ENCODE measurements at places on chromosomes 6 and 20.

DNA sequence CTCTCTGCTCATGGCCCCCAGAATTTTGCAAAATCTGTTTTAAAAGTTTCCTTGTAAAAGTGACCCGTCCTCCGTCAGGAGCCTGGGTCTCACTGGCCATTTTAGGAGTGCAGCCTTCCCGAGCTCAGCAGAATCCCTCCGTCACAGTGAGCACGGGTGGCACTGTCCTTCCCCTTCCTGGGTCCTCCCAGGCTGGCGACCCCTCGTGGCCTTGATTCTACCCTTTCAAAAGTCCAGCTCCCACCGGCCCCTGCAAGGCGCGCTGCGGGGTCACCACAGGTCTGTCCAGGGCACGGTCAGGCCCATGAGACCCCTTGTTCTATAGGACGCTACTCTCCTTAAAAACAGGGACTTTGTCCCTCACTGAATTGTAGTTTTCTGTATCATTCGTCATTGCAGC is 112.7 kb downstream of the PSMB1 start:
- no peak for DNase-seq

DNA sequence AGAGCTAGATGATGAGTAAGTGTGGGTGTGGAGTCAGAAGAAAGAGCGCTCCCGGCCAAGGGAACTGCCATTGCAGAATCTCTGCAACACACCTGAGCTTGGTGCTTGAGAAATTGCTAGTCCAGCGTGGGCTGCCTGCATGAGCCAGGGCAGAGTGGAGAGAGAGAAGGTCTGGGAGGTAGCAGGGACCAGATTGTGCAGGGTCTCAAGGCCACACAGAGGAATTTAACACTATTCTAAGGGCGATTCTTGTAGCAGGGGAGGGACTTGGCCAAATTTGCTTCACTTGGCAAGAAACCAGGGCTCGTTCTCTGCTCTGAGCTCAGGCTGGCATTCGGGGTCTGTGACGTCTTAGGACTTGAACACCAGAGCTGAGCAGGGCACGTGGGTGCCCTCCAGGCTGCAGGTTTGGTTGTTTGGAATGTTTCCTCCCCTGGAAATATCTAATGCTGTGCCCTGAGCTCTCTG is 53.5 kb downstream of the BCAS4 start:
- DNase-seq: no peak

DNA sequence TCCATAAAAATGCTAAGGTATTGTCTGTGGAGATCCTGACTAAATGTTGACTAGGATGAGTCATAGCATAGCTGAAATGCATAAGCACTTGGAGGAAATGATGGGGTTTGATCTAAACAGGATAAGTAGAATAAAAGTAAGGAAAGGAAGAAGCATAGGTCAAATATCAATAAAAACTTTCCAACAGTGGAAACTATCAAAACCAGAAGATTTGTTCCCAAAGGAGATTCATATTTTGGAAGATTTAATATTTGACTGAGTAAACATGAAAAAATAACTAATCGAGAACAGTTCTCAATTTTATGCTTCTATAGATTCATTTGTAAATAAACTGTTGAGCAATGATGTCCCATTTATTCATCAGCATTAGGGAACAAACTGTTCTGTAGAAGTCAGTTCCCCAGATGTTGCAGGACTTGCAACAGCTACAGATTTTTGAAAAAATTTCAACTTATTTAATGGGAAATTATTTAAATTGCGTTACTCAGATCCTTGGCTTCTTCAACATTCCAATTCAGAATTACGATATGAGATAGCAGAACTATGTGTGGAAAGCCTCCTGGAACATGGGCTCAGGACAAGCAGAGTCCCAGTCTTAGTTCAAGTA is 133.7 kb upstream of the TBX18 start:
- DNase-seq: no peak

DNA sequence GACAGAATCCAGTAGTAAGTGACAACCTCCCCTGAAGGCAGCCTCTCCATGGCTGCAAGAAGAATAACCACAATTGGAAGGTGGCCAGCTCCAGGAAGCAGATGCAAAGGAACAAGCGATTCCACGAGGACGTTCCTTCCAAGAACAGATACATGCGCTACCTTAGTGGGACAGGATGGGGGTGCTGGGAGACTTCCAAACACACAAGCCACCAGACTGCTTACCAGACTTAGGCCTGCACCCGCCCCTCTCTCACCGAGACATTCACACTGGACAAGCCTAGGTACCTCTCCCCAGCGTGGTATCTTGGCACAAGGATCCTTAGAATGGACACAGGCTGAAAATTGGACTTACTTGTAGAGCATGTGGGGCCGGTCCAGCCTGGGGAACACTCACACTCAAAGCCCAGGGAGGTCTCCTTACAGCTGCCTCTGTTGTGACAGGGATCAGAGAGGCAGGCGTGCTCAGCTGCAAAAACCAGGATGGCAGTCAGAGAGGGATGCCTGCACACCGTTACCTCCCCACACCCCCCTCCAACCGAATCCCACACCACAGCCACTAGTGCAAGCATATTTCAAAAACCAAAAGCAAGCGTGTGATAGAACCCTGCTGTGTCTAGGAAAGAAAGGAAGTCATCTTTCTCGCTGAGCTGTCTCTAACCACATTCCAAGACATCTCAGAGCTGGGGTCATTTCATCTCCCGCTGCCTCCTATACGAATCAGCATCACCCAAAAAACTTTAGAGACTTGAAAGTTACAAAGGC is 22.4 kb downstream of the JAG1 start:
- DNase-seq: no peak

GRCh38 chr6:132446141-132446854 is 45.0 kb upstream of the MOXD1 start:
- no peak for DNase-seq

- no peak for DNase-seq
Measured at GRCh38 chr6:96899019-96899418, 1.3 kb upstream of the NDUFAF4 start.

DNA sequence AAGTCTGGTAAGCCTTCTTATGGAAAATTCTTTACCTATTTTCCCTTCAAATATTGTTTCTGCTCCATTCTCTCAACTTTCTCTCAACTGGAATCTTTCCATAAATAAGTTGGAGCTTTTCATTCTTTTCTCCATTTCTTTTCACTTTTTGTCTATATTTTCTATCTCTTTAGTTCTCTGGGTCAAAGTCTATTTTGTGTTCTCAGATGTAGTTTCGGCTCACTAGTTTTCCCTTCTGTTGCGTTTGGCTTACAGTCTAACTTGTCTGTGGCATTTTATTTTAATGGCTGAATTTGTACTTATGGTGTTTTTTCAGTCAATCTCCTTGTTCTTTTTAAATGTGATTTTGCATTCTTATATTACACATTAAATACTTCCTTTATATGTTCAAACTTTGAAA is 14.1 kb upstream of the SLC22A2 start:
- no peak for DNase-seq

DNA sequence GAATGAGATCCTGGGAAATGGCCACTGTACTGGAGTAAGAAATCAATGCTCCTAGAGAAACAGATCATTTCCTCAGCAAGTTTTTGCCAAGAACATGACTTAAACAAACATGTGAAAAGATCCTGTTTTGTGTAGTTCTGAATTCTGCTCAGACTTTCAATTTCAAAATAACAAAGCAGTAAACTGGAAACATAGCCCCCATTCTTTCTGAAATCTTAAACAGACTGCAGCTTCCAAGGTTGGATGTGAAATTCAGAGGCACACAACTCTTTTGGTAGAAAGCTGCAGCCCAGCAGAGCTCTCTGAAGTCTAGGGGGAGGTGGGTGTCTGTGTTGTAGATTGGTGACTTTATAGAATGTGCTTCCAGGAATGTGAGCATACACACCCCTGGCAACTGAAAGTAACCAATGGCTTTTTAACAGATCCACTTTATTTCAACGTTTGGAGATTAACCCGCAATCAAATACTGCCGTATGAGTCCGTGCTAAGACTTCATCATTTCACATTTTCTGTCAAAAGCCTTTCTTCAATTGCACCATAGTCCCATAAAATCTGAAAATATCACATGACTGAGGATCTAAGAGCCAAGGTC is 86.4 kb downstream of the ATXN1 start:
- DNase-seq: no peak

DNA sequence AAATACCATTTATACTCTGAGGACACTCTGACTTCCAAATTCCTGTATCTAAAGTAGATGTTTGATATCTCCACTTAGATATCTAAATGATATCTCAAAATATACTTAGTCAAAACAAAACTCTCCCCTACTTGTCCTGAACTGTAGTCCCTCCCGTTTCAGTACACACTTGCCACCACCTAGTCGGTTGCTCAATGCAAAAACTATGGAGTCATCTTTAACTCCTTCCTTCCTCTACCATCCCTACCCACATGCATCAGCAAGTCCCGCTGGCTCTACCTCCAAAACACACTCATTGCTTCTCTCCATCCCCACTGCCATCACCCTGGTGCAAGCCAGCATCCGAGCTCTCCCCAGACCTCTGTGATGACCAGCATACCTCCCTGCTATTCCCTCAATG is 13.2 kb downstream of the STX7 start:
- DNase-seq: no peak

GRCh38 chr6:165222315-165223025 is 86.9 kb downstream of the C6orf118 start:
- no peak for DNase-seq

- no peak for DNase-seq
Measured at GRCh38 chr20:44532981-44533331, 11.1 kb upstream of the SERINC3 start.

DNA sequence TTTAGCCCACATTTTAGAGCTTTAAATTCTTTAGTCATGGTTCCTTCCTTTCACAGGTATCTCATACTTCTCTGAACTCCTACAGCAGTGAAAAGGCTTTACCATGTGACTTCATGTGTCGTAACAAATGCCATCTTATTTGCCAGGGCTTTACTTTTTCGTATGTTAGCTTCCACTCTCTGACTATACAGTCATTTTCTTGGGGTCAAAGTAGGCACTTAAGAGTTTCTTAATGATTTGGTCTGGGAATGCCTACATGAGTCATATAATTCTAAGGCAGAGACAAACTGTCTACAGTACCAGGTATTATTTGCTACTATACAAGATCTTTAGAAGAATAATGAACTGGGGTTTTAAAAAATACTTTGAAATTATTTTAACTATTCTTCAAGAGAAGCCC is 15.0 kb downstream of the RAB23 start:
- no peak for DNase-seq

- no peak for DNase-seq
Measured at GRCh38 chr20:2805689-2806350, 5.4 kb upstream of the CPXM1 start.

DNA sequence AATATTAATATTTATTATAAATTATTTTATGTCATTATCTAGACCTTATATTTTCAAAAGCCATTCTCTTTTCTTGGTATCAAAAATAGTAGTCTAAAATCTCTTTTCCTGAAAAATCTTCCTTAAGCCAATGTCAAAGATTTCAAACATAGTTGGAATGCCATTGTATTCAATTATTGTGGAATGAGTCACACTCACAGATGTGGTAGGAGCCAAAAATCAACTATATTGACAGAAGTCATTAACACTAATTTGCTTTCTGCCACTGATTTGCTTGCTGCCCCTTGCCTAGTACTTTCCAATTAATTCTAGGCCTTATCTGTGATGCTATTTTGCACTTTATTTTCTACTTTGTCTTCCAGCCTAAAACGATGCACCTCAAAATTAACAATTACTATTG is 1326.3 kb upstream of the GJE1 start:
- no peak for DNase-seq

DNA sequence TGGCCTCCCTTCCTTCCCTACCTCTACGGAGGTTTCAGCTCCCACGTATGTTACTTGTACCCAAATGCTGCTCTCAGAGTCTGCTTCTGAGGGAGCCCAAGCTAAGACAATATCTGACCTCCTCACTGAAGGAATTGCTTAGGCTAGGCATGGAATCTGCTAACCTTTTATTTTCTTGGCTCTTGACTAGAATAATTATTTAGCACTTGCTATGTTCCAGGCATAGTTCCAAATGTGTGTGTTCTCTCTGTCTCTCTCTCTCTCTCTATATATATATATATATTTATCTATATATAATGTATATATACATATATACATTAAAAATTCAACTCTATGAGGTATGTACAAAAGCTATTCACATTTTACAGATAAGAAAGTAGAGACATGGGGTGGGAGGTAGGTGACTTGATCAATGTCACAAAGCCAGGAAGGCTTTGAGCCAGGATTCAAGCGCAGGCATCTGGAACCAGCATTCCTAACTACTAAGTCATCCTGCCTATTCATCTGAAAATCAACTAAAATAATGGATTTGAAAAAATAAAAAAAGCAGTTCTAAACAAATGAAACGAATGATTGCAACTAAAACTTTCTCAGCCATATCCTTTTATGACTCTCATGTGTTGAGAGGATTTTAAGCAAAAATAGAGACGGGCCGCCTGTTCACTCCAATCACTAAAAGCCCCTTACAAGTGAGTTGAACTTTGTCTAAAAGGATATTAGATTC is 189.7 kb upstream of the JAG1 start:
- no peak for DNase-seq

DNA sequence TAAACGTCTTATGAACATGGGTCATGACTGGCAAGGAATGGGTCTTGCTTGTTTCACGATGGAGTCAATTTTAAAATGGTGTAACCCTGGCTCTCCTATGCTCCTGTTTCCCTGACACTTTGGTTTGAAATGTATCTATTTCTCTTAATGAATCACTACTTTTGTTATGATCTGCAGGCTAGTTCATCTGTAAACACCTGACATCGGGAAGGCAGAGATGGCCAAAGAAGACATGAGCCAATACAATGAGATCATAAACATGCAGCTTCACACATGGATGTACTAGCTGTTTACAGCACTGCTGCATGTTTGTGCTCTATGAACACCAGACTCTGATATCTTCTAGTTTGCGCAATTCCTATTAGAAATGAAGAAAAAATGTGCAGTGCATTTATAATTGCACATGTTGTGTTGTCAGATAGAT is 11.0 kb upstream of the RAD21L1 start:
- DNase-seq: no peak

- DNase-seq: no peak
Measured at GRCh38 chr6:39610221-39610620, 115.0 kb downstream of the KIF6 start.

DNA sequence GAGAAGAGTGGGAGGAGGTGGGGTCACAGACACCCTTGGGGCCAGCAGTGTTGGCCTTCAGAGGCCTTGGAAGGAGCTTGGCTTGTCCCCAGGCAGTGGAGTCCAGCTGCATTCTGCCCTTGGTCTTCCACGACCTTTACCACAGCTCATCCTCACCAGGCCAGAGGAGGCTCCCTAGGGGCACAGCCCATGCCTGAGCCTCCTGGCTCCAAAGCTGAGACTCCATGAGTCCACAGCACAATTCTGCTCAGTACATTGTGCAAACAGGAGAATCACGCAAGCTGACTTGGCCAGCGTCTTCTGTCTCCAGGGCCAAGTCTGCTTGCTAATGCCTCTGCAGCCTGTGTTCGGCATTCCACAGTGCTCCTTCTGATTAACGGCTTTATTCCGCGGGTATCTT is 337.2 kb downstream of the SMOC2 start:
- no peak for DNase-seq

GRCh38 chr6:90885611-90886056 is 298.8 kb upstream of the MAP3K7 start:
- no peak for DNase-seq
